ENCODE measurements at places on chromosomes 2 and 18.

DNA sequence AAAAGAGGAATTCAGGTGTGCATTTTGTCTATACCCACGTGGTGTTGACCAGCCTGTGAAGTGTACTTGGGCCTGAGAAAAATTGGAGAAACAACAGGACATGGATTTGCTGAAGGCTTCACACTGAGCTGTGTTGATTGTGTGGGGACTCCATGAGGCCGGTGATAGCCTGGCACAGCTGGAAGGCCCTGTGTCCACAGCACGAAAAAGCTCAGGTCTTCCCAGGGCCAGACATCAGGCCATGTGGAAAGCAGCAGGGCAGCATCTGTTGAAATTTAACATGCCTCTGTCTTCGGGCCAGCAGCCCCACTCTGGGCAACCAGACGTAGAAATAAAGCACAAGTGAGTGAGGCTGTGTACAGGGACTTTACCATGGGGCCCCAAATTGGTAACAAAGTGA is 84.1 kb downstream of the HS6ST1 start:
- DNase-seq: no peak

DNA sequence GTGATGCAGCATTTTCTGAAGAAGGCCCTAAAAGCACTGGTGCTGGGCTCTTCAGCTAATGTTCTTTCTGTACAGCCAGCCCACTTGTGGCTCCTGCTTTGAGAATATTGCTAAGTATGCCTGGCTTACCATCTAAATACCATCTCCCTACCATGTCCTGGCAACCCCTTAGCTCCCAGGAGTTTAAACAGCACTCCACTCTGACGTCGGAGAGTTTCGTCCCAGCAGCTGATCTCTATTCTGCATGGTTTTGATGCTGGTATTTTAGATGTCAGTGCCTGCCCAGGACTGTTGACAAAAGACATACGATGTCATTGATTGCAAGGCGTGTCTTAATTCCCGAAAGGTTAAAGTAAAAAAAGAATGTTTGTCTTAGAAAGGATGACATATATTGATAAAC is 47.0 kb upstream of the AFF3 start:
- no peak for DNase-seq

DNA sequence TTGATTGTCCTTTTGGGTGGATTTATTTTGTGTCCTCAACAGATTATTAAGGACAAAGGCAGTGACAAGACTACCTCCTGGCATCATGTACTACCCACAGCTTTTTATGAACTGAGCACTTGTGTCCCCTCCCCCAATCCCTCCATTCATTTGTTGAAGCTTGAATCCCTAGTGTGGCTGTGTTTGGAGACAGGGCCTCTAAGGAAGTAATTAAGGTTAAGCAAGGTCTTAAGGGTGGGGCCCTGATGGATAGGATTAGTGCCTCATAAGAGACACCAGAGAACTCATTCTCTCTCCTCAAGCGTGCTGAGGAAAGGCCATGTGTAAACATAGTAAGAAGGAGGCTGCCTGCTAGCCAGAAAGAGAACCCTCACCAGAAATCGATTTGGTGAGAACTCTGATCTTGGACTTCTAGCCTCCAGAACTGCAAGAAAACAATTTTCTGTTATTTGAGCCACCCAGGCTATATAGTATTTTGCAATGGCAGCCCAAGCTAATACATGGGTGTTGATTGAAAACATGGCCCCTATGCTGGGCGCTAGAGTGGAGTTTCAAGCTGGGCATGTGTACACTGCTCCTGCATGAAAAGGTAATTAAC is 3.4 kb upstream of the MAP4K4 start:
- DNase-seq: no peak

GRCh38 chr2:232629129-232629475 is 4.3 kb upstream of the EFHD1 start:
- no peak for DNase-seq

GRCh38 chr2:221569871-221570270 is 2.2 kb downstream of the EPHA4 start:
- DNase-seq: no peak

DNA sequence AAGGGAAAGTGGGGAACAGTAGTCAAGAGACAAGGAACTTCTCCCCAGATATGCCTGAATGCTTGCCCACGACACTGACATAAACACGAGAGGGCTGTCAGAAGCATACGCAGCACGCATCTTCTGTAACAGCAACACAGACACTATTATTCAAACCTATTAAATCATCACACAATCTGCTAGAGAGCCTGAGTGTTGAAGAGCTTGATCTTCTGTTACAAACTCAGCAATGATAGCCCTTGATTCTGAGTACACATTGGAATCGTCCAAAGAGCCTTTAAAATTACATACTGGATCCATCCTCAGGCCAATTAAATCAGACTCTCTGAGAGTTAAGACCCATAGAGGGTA is 111.6 kb downstream of the ZNF521 start:
- no peak for DNase-seq

GRCh38 chr2:226578879-226579278 is 220.7 kb downstream of the IRS1 start:
- peak; percentile 51 for DNase-seq

GRCh38 chr2:15795426-15795825 is 144.9 kb upstream of the MYCN start:
- DNase-seq: no peak
